CD4-positive, alpha-beta T cell treated with Interleukin-6 for 4 hours (primary cell): ENCODE measurements at places on chromosomes 7 and 10.
A peak's percentile ranks its signal among the peaks of the same experiment; 100 is the strongest.

DNA sequence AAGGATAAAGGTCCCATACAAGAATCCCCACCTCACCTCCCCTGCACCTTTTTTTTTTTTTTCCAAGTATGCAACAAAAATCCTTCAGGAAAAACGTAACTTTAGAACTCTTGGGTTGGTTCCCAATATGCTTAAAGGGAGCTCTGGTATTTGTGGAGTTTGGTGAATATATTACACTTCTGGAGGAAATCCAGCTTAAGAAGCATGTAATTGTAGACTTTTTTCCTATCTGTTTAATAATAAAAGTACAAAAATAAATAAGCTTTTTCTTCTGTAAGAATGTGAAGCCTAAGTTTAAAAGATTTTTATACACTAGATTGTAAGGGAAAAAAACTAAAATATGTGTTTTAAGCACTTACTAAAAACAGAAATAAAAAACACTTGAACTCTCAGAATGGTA, 102.3 kb downstream of the SORBS1 start:
- DNase-seq, result no peak

GRCh38 chr10:93434991-93435491, 47.1 kb downstream of the MYOF start:
- DNase-seq, result no peak

GRCh38 chr7:157490465-157490912, 153.7 kb downstream of the DNAJB6 start:
- peak; percentile 66 for DNase-seq

DNA sequence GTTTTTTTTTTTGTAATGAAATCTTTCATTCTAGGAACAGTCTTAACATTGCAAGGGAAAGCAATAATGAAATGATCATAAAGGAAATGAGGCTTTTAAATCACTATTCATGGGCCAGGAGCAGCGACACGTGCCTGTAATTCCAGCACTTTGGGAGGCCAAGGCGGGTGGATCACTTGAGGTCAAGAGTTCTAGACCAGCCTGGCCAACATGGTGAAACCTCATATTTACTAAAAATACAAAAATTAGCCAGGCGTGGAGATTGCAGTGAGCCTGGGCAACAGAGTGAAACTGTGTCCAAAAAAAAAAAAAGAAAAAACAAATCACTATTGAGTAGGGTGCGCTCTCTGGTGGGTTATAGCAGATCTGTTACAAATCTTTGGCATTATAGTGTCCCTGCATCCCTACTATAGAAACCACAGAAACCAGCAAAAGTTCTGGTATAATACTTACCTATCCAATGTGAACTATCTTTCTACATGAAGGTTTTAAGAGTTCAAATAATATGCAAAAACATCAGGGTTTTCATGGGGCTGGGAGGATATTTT, 72.1 kb downstream of the GLI3 start:
- no peak for DNase-seq

DNA sequence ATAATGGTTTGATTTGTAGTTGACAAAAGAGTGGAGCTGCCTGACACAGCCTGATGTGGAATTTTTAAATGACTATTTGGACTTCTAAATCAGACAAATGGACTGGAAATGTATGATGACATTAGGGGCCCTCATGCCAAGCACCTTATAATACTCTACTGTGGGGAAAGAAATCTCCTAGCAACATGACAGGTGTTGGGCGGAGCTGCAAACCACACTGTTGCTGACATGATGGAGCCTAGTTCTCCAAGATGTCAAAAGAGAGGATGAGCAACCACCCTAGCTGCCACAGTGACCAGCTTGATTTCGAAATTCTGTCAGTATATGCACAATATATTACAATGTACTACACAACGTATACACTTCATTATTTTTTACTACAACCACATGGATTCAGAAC, 65.8 kb downstream of the RHOBTB1 start:
- DNase-seq, result no peak

DNA sequence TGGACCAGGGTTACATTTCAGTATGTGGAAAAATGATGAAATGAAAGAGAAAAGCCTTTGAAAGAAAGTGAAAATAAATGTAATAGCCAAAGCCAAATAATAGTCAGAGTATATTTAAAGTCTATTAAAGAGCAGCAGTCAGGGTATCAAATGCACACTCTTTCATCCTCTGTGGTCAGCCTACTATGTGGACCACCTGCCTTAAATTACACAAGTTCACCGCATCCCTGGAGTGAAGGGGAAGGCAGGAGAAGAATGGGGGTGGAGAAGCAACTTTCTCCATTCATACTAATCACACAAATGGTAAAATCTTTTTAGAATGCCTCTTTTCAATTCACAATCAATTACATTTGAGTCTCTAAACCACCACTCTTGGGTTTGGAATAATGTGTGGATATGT, 16.0 kb downstream of the TWIST1 start:
- no peak for DNase-seq

GRCh38 chr10:127024685-127025435, 119.6 kb downstream of the DOCK1 start:
- no peak for DNase-seq

DNA sequence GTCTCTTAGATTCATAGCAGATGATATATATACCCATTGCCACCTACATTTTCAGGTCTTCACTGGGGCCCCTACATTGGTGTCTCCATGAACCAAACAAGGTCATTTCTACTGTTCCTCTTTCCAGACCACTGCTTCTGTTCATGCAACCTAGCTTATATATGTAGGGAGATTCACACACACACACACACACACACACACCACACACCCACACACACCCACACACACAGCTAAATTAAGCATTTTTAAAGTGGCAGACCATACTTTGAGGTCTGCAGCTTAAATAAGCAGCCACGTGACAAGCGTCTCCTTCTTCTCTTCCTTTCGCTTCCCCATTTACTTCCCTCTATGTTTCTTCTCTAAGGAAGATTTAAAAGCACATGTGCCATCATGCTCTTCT, 70.0 kb upstream of the CC2D2B start:
- no peak for DNase-seq

DNA sequence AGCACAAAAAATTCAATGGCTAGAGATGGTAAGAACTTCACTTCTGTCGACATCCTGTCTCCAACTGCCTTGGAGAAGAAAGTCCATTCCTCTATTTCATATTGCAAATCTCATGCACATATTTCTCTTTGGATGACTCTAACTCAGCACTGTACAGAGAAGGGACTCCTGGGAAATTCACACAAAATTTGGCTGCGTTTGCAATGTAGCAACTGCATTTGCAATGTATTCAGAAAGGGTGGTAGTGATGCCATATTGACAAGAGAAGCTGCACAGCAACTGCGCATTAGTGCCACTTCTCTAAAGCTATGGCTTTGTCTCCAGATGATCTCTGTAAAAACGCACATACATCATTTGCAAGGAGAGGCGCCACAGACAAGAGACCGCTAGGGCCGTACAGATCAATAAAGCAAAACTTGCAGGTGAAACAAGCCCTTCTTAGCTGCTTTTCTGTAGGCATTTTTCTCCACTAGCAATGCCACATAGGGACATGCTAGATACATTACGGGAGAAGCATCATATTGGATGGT, 389.5 kb downstream of the TCERG1L start:
- DNase-seq, result no peak

- no peak for DNase-seq
Measured at GRCh38 chr10:90319188-90319914, 538.5 kb downstream of the HTR7 start.

DNA sequence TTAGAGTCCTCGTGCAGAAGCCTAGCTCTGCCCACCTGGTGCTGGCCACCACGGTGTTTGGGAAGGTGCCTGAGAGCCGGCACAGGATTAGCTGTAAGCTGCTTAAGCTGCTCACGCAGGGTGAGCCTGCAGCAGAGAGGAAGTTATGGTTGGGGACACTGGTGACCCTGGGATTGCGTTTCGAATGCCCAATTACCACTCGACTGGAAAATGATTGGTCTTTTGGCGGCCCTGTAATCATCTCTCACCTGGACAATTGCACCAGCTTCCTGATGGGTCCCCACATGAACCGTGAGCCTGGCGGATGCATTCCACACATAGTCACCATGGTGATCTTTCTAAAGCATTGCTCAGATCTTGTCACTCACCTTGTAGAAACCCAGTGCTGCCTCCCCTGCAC, 442.3 kb upstream of the ZMIZ1 start:
- DNase-seq, result no peak

- no peak for DNase-seq
Measured at GRCh38 chr7:21041252-21041651, 254.6 kb upstream of the SP8 start.

DNA sequence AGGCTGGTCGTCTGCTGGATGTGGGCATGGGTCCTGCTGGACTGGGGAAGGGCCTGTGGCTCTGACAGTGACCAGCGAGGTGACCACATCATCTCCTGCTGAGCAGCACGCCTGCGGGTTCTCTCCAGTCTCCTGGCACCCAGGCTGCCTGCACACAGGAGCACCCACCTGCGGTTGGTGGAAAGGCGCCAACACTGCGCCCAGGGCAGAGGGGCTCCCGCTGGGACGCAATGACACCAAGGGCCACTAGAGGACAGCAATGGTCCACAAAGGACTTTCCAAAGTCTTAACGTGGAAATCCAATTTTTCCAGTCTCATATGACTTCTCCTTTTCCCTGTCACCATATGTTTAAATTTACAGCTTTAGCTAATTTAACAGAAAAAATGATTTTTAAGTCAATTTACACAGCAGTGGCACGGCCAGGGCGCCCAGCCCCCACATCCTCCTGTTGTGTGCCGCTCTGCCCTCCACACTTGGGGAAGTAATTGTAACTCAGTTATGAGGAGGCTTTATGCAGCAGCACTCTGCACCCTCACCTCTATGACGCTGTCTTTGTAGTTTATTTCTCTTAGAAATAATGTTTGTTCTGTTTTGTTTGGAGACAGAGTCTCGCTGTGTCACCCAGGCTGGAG, 38.1 kb downstream of the CFAP46 start:
- no peak for DNase-seq

DNA sequence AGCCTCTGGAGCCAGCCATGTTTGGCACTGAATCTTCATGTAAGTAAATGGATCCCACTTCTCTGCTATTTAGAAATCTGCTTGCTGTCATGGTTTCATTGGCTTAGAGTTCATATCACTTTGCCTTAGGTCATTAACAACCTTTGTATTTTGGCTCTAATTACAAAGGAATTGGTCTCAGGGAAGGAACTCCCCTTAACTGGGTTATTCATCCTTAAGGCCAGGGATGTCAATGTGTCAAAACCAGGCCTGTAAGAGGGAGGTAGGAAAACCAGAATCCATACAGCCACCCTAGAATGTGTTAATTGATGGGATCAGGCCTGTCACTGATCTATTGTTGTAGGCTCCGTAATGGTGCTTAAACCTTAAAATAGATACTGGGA, 67.3 kb downstream of the ST7 start:
- DNase-seq, result no peak

- no peak for DNase-seq
Measured at GRCh38 chr10:33815776-33816175, 481.3 kb upstream of the NRP1 start.

- no peak for DNase-seq
Measured at GRCh38 chr7:129799350-129799955, 153.3 kb downstream of the UBE2H start.

- no peak for DNase-seq
Measured at GRCh38 chr10:90822508-90822907, 35.3 kb downstream of the HTR7 start.

GRCh38 chr10:130128062-130128781, 8.0 kb upstream of the GLRX3 start:
- no peak for DNase-seq

- no peak for DNase-seq
Measured at GRCh38 chr7:47954231-47954911, 6.1 kb upstream of the PKD1L1 start.

- DNase-seq, result no peak
Measured at GRCh38 chr10:46299286-46299535, 12.4 kb downstream of the ANTXRL start.
